ENCODE measurements at places on chromosomes 11 and 22.

- DNase-seq = no peak
Observed at GRCh38 chr11:112129656-112130055, 34.2 kb downstream of the IL18 start.

DNA sequence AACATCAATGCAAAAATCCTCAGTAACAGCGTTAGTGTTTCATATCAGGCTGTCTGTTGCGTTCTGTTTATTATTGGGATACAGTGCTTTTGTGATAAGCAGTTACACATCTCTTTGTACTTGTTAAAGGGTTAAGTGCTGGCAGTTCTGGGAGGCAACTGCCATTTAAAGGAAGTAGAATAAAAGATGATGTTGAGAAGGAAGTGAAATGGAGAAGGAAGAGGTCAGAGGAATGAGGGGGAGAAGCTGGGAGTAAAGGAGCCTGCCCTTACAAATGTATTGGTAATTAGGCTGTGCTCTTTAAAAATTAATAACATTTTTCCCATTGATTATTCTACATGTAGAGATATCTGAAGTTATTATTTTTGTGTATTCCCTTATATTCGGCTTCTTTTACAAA is 674.7 kb downstream of the NTM start:
- no peak for DNase-seq

DNA sequence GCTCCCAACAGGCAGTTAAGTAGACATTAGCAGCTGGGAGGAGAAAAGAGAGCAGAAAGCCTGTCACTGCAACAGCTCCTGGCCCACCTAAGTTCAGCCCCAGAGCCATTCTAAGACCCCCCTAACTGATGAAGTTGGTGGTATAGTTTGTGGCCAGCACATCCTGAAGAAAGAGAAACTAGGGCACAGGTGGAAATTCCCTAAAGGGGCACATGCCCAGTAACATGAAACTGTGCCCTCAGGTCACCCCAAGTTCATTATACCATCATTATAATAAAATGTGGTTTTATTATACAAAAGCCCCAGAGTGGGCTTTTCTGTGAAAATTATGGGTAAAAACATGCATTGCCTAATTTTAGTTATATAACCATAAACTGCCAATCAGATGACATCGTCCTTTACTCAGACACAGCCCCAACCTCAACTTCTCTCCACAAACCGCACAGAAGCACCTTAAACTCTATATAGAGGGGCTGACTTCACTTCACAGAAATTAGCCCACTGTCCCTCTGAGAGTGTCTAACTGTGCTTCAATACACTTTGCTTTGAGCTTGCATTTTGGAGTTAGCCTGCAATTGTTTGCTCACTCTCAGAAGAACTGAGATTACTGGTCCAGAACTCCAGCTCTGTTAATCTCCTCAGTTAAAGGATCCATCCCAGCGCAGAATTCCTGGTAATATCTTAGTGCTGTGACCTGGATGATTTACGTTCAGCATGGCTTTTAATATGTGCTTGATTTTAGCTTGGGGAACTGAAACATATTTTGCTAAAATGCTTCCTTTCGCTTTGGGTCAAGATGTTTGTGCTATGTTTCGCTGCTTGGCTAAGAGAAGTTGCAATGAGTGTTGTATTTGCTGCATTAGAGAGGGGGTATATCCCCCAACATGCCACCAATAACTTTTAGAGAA is 1.8 kb upstream of the APOL3 start:
- DNase-seq = no peak

- no peak for DNase-seq
Observed at GRCh38 chr11:11069841-11070835, 212.3 kb upstream of the ZBED5 start.

DNA sequence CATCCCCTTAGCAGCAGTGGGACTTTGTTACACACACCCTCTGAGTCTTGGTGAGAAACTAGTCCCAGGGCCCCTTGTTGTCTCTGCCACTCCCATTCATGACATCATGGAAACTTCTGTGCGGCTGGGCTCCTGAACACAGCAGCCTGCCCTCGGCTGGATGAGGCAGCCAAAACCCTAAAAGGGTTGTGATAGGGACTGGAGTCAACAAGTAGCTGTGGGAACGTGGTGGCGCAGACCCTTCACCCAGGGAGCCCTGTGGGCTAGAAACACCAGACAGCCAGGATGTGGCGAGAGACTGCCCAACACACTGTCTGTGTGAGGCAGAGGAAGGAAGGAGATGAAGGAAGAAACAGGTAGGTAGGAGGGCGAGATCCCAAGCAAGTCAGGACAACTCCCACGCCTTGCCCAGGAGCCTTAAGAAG is 3.9 kb downstream of the CD3D start:
- peak; percentile 42 for DNase-seq

DNA sequence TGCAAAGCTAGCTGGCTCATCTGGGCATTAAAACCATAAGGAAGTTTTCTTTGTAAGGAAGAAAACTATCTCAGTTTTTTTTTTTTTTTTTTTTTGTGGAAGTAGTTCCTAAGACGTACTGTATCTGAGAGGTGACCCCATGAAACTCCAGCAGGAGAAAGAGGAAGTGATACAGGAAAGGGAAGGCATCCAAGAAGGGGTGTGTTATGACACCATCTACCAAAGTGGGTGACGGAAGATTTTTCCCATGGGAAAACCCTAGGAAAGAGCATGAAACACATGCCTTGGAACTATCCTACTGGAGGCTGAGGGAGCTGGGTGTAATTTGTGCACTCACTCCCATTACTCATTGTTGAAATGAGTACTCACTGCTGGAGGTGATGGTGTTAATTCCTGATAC is 63.8 kb upstream of the ARHGAP20 start:
- DNase-seq = no peak

GRCh38 chr11:33687733-33688479 is 12.7 kb downstream of the C11orf91 start:
- DNase-seq = peak; percentile 68

GRCh38 chr11:69828276-69828970 is 9.2 kb upstream of the FGF3 start:
- no peak for DNase-seq

GRCh38 chr11:64229744-64230170 is 591 bp upstream of the DNAJC4 start:
- no peak for DNase-seq

DNA sequence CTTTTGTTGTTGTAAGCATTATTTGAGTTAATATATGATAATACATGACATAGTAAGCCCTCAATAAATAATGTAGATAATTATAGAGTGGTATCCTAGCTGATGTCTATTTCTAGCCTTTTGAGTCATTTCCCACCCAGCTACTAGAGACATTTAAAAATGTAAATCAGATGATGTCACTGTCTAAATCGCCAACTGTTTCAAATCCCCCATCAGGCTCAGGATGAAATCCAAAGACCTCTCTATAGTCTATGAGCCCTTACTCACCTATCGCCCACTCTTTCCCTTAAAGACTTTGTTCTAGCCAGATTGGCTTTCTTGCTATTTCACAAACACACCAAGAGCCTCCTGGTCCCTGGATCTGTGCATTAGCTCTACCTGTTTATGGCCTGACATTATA is 135.4 kb upstream of the PLET1 start:
- no peak for DNase-seq

DNA sequence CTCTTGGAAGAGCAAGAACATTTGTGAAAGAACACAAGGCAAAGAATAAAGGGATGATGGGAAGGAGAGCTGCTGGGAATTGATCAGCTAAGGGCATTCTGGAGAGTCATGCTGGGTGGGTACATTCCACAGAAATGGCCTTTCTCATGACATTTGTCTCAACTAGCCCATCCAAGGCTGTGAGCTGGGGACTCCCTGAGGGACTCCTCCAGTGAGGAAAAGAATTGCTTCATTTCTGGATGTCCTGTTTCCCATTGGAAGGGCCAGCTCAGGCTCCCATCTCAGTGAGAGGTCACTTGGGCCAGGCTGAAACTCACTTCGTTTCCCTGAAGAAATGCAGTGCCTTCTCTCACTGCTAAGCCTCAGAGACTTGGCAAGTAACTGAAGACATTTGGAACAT is 106.8 kb downstream of the CD44 start:
- no peak for DNase-seq

- no peak for DNase-seq
Observed at GRCh38 chr11:69450064-69450856, 31.2 kb upstream of the LINC01488 start.

- DNase-seq = no peak
Observed at GRCh38 chr11:94734563-94735275, 33.4 kb upstream of the AMOTL1 start.

DNA sequence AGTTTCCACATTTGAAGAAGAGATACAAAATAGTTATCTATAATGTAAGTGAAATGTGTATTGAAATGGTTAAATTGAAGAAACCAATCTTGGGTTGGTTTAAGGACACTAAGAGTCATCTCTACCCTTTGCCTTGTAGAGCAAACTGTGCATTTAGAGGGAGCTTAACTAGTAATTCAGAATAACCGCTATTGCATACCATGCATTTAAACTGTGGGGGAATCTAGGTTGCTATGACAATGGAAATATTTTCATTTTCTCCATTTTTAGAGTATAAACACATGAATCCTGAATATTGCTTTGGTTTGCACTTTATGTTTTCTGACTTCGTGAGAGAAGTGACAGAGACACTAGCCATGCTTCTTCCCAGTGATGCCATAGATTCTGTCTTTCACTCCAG is 39.7 kb downstream of the FAT3 start:
- DNase-seq = no peak

DNA sequence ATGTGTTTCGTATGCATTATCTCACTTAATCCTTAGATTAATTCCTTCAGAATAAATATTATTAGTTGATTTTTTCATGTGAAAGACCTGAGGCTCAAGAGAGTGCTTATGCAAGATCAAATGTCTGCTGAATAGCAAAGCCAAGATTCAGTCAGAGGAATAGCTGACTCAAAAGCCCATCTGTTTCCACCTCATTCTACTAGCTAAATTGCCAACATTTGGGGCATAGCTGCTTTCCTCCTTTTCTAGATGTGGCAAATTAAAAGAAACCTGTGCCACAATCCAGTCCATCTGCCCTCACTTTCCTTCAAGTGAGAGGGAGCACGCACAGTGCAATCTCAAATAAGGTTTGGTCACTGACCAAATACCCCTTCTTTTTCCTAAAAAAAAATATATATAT is 121.1 kb downstream of the PAX6 start:
- DNase-seq = no peak

DNA sequence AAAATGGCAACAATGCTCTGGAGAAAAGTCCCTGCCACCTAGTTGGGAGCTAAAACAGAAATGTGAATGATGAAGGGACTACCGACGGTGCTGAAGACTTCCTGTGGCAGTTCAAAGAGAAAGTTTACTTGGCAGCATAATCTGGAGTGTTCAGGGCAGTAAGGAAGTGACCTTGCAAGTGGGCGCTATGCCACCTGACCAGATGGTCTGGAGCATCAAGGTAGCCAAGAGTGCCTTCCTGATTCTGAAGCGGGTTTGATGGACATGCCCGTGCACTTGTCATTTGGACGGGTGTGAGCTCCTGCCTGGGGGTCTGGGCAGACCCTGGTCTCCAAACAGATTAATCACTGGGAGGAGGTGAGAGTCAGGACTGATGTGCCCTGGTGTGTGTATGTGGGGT is 1.8 kb upstream of the SNX19 start:
- no peak for DNase-seq

- DNase-seq = no peak
Observed at GRCh38 chr11:69820441-69820840, 1.2 kb upstream of the FGF3 start.

- no peak for DNase-seq
Observed at GRCh38 chr22:37414288-37414687, 13.0 kb downstream of the ELFN2 start.

DNA sequence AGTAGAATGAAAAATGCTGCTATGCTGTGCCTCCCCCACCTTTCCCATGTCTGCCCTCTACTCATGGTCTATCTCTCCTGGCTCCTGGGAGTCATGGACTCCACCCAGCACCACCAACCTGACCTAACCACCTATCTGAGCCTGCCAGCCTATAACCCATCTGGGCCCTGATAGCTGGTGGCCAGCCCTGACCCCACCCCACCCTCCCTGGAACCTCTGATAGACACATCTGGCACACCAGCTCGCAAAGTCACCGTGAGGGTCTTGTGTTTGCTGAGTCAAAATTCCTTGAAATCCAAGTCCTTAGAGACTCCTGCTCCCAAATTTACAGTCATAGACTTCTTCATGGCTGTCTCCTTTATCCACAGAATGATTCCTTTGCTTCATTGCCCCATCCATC is 14.9 kb upstream of the HBE1 start:
- DNase-seq = no peak

DNA sequence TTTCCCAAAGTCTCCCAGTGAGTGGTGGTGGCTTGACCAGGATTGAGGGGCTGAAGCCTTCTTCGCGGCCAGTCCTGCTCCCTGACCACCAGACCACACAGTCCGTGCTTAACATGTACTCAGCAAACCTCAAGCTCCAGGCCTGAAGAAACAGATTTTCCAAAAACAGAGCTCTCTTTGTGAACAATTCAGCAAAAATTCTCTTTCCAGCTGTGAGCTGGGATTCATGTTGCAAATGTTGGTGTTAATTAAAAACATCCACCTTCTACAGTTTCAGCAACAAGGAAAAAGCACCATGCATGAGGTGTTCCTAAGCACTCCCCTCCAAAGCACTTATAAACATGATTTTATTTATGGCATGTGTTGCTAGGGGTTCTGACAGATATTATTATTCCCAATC is 129.5 kb downstream of the ETS1 start:
- no peak for DNase-seq

- peak; percentile 57 for DNase-seq
Observed at GRCh38 chr22:19122752-19123492, 710 bp upstream of the DGCR2 start.

- DNase-seq = no peak
Observed at GRCh38 chr11:116888024-116888423, 50.6 kb upstream of the APOA1 start.

GRCh38 chr11:122895563-122895962 is 13.0 kb downstream of the JHY start:
- no peak for DNase-seq

GRCh38 chr11:72899238-72899637 is 85.0 kb downstream of the ATG16L2 start:
- DNase-seq = no peak

DNA sequence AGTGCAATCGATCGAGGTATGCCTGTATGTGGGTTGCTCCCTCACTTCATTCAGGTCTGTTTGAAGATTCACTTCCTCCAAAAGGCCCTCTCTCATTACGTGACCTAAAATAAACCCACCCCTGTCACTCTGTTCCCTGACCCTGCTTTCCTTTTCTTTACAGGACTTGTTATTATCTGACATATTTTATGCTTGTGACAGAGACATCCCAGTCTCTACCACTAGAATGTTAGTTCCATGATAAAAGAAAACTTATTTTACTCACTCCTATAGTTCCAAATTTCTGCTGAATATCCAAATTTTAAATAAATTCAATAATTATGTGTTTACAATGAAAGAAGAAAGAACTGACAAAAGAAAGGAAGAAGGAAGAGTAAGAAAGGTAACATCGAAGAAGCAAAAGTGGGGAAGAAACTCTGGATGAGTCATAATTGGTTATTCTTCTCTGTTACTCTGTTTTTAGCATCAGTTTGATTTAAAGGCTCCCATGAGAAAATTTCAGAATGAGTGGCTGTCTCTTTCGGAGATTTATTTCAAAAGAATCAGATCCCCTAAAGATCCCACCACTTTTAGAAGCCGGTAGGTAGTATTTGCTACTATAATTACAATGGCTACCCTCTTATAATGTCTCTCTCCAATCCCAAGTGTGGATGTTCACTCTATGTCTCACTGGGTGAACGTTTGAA is 33.5 kb downstream of the ENTHD1 start:
- DNase-seq = no peak
